ENCODE measurements at places on chromosomes 4 and X. TPM values are rescaled to one million over a fixed set of nuclear protein-coding genes. Genes with fewer than 3 reads are reported as not detected.

DNA sequence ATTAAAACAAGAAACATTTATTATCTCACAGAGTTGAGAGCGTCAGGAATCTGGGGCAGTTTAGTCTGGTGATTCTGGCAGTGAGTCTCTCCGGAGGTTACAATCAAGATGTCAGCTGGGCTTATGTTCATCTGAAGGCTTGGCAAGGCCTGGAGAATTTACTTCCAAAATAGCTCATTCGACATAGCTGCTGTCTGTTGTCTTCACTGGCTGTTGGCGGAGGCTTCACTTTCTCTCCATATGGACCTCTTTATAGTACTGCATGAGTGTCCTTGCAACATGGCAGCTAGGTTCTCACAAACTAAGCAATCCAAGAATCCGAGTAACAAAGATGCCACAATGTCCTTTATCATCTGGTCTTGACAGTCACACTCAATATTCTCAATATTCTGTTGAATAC is 70.2 kb upstream of the ADGRL3 start:
- DNase-seq: no peak

DNA sequence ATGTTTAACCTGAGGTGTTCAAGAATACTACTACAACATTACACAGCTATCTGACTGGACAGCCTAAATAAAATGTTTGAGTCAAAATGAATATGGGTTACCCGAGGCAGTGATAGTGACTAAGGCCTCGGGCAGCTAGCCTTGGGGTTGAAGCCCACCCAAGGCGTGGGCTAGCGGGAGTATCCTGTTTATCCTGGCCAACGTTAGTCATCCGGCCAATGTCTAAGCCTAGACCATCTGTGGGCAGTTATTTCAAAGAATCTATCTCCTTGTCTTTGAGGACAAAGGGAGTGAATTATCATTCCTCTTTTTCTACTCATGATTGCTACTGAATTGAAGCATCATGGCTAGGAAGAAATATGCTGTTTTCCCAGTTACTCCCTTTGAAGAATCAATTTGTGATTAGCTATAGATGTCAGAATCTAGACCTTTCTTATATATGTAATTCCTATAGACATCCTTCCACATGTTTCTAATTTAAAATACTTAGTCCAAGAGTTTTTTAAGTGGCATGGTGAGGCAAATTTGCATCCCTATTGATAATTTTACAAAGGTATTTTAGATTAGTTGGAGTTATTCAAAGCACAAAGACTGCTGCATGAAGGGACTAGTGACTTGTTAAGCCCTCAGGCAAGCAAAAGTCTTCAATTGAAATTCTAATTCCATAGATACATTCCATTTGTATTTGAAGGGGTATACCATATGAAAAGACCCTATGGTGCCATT is 6.0 kb upstream of the PDGFC start:
- DNase-seq: no peak

DNA sequence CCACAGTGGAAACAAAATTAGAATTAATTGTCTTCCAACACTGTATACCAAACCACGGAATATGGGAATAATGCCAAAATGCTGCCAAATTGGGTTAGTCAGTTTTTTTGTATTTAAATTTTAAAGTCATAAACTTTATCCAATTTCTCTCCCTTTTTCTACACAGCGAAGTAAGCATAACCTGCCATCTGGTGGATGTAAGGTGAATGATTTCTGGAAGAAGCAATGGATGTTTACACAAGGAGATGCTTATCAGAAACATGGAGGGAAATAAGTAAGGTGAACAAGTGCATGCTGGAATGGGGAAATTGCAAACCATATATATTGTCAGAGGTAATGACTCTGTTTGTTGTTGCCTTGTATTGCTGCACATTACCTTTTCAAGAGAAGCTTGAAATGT is 691.9 kb downstream of the TECRL start:
- DNase-seq: no peak

- DNase-seq: no peak
These were observed 5.9 kb downstream of the EDA2R start for GRCh38 chrX:66632981-66633380.

DNA sequence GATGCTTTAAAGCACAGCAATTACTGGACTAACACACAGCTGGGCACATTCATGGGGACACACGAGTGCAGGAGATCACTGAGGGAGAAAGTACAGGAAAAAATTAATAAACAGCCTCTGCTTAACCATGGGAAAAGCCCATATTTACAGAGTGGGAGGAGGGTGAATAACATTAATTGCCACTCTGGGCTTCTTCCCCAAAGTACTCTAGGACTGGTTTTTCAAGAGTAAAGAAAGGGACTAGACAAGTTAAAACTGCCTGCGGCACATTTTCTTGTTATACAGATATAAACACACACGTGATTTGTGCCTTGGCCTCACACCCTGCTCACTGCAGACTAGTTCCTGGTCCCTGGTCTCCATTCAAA is 179.7 kb upstream of the TET2 start:
- no peak for DNase-seq

GRCh38 chr4:177441061-177441802 is 1.0 kb downstream of the AGA start:
- DNase-seq: no peak

DNA sequence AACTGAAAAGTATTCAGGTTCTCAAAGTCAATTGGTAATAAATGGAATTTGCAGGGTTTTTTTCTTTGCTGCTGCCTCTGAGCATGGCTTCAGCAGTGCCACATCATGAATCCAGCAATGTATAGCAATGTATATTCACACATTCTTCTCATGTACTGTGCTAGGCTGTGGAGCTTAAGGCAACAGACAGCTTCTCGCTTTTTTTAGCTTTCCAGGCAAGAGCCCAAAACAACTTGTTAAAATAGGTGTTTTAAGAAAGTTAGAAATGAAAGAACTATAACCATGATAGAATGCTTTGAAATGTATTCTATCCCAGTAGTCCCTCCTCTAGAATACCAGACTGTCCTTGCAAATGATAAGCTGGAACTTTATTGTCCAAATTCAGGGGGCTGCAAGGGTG is 30.4 kb downstream of the SMIM43 start:
- no peak for DNase-seq

GRCh38 chr4:112532267-112532666 is 16.3 kb upstream of the NEUROG2 start:
- DNase-seq: no peak

The NPY5R gene
- total RNA-seq: 4.8 TPM

The PHKA1 gene
- 9.3 TPM for total RNA-seq

The DGKK gene
- total RNA-seq: not detected

The NLRP2B gene
- not detected for total RNA-seq

The NHSL2 gene
- total RNA-seq: 15.0 TPM
